ENCODE measurements at places on chromosomes 11 and 22.
A peak's percentile ranks its signal among the peaks of the same experiment; 100 is the strongest.

GRCh38 chr11:111982019-111982464 is 43.2 kb upstream of the DLAT start:
- DNase-seq: peak; percentile 32

DNA sequence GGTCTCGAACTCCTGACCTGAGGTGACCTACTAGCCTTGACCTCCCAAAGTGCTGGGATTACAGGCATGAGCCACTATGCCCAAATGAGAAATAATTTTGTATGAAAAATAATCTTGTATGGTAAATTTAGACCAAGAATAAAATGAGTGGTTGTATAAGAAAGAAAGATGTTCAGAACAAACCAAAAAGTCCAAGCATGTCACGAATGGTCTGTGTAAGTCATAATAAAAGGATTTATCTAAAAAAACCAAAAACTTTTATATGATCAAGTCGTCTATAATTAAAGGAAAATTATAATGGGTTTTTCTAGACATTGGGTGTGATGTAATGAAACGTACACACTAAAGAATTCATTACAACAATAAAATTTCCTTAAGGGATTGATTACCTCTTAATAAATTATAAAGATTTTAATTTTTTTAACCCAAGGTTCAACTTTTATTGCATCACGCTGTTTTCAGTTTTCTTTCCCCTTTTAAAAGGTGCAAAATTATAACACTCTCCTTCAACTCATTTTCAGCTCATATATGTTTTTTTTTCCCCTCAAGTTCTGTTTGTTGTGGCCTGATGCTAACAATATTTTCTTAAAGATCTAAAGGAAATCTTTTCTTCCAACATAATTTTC is 8.9 kb upstream of the AQP11 start:
- DNase-seq: no peak

GRCh38 chr11:102879801-102880200 is 5.0 kb upstream of the MMP12 start:
- peak; percentile 76 for DNase-seq

DNA sequence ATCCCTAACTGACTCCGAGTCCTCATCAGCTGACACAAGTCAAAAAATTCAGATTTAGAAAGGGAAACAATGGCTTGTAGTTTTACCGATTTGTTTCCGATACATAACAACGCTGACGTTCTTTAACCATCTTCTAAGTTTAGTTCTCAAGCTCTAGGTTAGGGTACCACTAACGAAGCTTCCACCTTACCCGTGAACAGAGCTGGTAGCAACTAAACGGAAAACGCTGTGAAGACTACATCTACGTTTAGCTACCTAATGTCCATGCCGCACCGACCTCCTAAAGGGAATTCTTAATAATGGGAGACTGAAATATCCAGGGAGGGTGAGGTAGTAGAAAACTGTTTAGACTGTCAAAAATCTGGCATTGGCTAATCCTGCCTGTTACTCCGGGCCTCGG is 1.0 kb downstream of the NUP98 start:
- no peak for DNase-seq

GRCh38 chr11:9567401-9567800 is 6.1 kb upstream of the WEE1 start:
- DNase-seq: no peak

GRCh38 chr11:27656806-27657483 is 43.3 kb downstream of the BDNF start:
- DNase-seq: no peak

GRCh38 chr22:35648066-35649025 is at the start of gene APOL6:
APOL6 (plus strand) TSS chr22:35648446; CDS start chr22:35656426, 7,980 bp downstream.
- DNase-seq: peak; percentile 63

GRCh38 chr11:103584021-103584420 is 452.4 kb upstream of the DDI1 start:
- DNase-seq: no peak

- DNase-seq: no peak
These were observed 2.2 kb downstream of the SLC37A4 start for GRCh38 chr11:119028346-119029068.

DNA sequence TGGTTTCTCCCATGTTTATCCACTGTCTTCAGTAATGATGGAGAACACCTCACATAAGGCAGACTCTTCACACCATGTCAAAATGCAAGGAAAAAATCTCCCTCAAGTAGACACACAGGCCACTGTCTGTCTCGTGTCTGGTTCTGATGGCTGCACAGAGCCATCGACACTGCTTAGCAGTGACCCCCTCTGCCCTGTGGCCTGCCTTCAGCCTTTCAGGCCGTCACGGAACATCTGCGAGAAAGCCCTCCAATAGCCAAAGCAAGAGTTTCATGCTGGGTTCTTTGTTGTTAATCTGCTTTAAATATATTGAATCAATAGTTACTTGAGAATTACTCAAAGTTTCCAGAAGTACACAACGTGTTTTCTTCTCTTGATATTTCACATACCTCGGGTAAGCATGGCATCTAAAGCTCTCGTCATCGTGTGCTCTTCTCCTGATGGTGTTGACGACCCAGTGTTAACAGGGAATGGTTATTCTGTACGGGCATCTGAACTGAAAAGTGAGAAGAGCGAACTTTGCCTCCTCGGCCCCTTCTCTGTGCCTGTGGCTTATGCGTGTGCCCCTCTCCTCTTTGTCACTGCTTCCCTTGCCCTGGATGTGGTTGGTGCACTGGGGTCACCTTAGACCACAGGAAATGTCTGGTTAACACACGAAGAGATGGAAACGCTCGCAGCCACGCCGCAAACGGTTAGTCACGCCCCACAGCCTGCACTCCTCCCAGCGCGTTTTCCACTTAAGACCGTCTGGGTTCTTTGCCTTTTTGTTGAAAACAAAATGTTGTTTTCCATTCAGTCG is 33.4 kb upstream of the CTTN start:
- DNase-seq: no peak

GRCh38 chr11:124644426-124645280 is 22.0 kb downstream of the TBRG1 start:
- DNase-seq: peak; percentile 35

GRCh38 chr11:65471447-65471891 is 27.4 kb upstream of the MALAT1 start:
- DNase-seq: peak; percentile 74

GRCh38 chr11:18050848-18051247 is 4.8 kb upstream of the TPH1 start:
- DNase-seq: no peak

GRCh38 chr11:103544874-103545273 is 435.6 kb downstream of the DYNC2H1 start:
- no peak for DNase-seq

- DNase-seq: peak; percentile 59
These were observed at the start of gene APOBEC3H for GRCh38 chr22:39097098-39098020. APOBEC3H (plus strand) TSS chr22:39097244; CDS start chr22:39100279, 3,035 bp downstream.

DNA sequence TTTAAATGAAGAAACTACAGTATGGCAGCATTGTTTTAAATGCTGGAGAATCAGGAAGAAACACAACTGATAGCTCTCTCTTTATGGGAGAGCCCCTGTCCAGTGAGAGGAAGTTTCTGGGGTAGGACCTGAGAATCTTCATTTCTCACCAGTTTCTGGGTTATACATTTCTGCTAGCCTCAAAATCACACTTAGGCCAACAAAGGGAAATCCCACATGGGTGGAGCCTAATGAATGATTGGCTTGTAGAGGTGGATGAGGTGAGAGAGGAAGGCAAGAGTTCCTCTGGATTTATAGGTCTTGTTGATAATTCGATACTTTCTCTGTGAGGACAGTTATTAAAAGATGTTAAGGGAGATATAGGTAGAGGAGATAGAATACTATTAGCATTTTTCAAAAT is 1397.3 kb upstream of the TENM4 start:
- DNase-seq: no peak

DNA sequence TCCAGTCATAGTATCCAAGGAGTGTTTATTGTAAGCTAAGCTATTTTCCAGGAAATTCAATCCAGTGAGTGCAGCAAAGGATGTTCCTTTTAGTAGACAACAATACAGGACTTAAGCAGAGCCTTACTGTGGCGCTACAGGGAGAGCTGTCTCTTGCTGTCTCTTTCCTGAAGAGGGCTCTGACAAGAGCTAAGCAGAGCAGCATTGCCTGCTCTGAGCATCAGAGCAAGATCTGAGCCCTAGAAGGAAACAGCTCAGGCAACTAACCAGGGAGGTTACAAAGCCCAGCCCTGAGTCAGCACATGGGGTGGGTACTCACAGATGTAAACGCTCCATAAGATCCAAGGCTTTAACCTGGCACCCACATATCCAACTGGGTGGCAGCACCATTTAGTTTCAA is 8.0 kb downstream of the LAYN start:
- DNase-seq: no peak

DNA sequence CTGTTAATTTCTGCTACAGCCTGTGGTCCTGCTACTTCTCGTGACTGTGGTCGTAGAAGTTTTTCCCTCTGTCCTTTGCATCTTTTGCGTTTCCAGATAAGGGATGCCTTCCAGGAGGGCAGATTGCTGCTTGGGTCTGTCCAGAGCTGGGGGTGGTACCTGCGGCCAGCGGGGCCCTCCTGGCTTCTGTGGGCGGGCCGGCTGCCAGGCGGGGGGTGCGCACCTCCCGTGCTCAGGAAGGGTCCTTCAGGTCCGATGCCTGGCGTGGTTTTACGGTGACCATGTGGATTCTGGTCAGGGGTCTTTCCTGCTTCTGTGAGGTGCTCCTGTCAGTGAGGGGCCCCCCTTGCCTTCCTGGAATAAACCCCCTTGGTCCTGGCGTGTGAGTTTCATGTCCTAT is 84.8 kb downstream of the KCNQ1 start:
- no peak for DNase-seq

DNA sequence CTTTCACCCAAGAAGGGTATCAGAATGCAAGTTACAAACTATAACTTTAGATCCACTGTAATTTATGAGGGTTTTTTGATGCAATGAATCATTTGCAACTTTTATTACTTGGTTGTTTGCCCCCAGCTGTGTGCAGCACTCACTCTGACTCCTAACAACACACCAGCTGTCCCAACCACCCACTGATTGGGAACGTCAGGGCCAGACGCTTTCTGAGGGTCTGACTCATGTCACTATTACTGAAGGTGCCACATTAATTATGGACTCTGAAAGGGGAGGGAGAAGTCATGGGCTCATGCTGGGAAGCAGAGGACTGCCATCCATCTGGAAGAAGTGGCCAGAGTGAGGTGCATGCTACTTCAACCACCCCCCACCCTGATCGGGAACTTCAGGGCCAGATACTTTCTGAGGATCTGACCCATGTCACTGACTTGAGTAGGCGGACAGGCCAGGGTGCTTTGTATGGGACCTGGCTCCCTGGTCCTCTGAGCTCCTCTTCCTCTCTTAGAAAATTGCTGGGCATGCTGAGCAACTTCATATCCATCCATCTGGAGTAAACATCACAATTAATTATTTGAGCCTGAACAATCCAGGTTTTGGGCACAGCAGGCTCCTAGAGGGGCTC is 44.9 kb upstream of the DRD2 start:
- DNase-seq: no peak

- DNase-seq: no peak
These were observed 497.3 kb downstream of the MIAT start for GRCh38 chr22:27154717-27155116.

DNA sequence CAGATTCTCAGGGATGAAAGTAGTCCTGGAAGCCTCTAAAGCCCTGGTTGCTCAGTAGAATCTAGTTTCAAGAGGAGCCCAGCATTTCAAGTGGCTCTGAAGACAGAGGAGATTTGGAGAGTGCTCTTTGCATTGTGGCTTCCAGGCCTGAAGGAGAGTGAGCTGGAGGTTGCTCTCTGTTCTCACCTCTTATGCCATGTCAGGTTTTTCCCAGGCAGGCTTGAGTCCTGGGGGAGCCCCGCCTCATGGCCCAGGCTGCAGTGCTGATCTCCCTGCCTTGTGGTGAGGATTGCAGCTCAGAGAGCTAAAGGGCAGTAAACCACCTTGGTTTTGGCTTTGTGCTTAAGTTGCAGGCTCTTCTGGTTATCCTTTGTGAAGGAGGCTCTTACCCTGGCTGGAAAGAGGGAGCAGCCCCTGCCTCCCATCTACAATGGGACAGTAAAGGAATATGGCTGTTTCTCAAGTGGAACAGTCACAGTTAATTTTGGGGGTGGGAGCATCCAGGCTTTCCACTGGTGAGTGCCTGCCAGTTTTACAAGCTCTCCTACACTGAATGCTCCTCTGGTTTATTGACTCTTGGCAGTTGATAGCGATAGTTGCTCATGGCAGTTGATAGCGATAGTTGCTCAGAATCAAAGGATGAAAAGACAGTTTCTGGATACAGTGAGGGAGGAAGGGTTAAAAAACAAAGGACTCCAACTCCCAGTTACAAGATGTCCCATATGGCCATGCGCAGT is 32.6 kb downstream of the RCOR2 start:
- no peak for DNase-seq

GRCh38 chr11:14418801-14419417 is 59.9 kb upstream of the RRAS2 start:
- DNase-seq: no peak

GRCh38 chr11:501001-501682 is 5.9 kb downstream of the RNH1 start:
- DNase-seq: no peak

DNA sequence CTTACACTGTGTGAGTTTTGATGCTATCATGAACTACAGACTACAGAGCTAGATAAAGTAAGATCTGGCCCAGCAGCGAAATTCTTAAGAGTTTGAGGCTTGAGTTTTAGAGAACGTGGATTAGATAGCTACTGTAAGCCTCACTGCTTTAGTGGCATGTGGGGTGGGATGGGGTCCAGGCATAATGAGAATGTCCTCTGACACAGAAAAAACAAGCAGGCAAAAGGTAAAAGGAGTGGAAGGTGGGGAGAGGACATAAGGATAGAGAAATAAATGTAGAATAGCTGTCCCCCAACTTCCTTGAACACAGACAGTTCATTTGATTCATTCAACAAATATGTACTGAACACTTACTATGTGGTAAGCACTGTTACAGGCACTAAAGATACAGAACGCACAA is 324.5 kb upstream of the PITPNB start:
- no peak for DNase-seq

DNA sequence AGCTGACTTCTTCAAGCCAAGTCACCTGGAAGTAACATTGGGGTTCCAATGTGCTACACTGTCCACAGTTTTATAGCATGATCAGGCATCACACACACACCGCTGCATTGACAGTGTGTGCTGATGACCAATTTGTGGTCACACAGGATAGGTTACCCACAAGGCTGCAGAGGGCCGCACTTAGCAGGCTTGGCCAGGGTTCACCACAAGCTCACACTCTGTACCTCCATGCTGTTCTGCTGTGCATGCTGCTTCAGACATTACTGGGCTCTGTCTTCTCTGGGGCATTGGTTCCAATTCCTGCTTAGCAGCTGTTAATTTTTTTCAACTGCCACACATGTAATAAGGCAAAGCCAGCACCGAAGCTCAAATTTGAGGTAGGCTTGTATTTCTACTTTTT is 11.0 kb upstream of the NRIP3 start:
- DNase-seq: no peak

DNA sequence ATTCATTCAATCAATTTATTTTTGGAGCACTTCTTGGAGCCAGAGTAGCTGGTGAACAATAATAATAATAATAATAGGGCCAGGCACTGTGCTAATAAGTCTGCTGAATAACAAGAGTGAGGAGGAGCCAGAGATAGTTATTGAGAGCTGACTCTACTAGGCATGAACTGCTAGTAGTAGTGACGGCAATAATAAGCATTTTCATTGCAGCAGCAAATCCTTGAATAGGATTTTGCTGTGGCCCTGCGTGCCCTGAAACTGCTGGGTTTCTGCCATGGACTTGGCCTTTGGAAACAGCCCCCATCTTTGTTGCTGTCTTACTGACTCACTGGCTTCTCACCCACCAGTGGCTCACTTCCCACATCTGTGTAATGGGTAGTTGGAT is 545.9 kb downstream of the MIAT start:
- DNase-seq: no peak
